Cortex of kidney (tissue), 1 donor: ENCODE measurements at places on chromosomes 6 and 20.

GRCh38 chr6:149480502-149481280 lies 4.1 kb downstream of the ZC3H12D start:
- DNase-seq = no peak

- DNase-seq = no peak
These were observed 10.2 kb downstream of the HDAC2 start for GRCh38 chr6:113960795-113961194.

GRCh38 chr6:43942616-43943015 lies 172.6 kb downstream of the VEGFA start:
- DNase-seq = no peak

DNA sequence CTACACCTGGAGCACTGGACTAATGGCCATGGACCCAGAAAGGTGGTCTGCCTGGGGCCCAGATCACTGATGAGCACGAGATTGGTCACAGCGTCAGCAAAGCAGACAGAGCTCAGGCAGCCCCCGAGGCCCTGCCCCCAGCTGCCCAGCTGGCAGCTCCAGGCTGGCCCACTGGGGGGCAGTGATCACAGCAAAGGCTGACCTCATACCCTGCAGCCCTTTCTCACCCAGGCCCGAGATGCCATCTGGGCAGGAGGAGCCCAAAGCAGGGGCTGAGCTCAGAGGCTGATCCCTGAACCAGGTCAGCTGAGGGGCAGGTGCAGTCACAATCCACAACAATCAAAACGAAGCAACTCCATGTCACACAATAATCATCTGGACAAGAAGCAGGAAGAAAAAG lies 4.1 kb downstream of the MAP1LC3A start:
- DNase-seq = no peak

GRCh38 chr20:21352703-21353102 lies 44.6 kb downstream of the NKX2-4 start:
- no peak for DNase-seq

DNA sequence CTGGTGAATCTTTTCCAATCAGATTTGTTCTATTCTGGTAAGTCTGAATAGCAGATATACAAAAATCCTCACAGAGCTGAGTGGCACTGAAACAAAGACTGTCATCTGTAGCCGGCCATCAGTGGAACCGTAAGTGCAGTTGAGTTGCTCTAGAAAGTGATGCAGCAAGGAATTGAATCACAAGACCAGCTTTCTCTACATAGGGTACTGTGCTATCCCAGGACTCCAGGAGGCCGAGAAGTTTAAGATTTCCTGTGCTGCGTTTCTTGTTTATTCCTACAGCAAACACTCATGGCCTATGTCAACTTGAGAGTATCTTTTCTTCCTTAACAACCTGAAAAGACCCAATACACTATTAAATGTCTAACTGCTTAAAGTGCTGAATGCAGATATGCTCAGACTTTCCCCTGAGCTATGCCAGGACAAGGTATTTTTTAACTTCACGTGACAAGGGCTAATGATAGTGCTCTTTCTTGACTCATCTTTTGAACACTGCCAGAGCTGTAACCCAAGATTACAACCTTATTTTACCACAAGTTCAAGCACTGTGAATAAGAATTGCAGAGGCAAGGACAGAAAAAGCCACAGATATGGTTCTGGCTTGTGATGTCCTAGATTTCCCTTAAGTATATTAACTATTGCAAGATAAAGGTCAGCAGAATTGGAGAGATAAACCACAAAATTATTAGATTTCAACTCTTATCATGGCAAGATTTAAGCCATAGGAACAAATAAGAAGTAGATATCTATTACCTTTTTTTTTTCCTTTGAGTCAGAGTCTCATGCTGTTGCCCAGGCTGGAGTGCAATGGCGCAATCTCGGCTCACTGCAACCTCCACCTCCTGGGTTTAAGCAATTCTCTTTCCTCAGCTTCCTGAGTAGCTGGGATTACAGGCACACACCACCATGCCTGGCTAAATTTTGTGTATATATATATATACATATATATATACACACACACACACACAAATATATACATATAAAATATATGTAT lies 71.6 kb downstream of the GJA1 start:
- no peak for DNase-seq

DNA sequence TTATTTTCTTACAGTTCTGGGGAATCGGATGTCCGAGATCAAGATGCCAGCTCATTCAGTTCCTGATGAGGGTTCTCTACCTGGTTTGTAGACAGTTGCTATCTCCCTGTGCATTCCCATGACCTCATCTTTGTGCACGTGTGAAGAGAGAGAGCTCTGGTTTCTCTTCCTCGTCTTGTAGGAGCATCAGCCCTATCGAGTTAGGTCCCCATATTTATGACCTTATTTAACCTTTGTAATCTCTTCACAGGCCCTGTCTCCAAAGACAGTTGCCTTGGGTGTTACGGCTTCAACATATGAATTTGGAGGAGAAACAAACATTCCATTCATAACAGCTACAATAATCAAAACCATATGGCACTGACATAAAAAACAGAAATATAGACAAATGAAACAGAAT lies 455.3 kb downstream of the HACE1 start:
- DNase-seq = no peak

DNA sequence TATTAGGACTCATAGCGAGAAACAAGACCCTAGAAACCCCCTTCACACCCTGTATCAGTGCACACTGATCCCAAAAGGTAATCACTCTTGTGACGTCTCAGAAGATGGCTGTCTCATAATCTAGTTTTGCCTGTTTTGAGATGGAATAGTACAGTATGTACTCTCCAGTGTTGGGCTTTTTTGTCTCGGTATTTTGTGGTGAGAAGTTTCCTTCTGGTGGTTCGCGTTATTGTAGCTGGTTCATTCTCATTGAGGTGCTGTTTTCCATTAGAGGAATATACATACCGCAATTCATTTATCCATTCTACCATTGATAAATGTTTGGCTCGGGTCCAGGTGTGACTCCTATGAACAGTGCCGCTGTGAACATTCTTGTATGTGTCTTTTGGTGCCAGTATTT lies 27.9 kb upstream of the MAP3K4 start:
- no peak for DNase-seq

DNA sequence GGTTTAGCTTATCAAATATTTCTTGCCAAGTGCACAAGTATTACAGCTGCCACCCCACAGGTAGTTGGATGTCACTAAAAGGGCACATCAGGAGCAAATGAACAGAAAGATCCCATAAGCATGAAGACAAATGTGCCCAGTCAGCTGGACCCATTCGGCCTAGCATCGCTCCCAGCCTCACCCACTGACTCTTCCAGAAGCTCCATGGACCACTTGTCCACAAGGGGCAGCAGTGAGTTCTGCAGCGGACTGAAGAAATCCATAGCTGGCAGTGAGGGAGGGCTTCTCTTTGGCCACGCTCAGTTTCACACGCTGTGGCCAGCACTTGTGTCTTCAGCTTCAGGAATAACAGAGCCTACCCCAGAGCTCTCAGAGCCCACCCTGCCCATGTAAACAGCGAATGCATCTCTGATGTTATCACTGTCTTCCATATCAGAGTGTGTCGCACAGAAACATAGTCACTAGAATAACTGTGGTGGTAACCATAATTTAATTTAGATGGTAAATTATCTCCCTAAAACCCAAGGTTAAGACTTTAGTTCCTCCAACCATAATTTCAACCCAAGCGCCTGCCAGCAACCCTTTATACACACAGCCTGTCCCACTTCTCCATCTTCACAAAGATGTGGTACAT lies 15.8 kb downstream of the CGA start:
- DNase-seq = no peak

DNA sequence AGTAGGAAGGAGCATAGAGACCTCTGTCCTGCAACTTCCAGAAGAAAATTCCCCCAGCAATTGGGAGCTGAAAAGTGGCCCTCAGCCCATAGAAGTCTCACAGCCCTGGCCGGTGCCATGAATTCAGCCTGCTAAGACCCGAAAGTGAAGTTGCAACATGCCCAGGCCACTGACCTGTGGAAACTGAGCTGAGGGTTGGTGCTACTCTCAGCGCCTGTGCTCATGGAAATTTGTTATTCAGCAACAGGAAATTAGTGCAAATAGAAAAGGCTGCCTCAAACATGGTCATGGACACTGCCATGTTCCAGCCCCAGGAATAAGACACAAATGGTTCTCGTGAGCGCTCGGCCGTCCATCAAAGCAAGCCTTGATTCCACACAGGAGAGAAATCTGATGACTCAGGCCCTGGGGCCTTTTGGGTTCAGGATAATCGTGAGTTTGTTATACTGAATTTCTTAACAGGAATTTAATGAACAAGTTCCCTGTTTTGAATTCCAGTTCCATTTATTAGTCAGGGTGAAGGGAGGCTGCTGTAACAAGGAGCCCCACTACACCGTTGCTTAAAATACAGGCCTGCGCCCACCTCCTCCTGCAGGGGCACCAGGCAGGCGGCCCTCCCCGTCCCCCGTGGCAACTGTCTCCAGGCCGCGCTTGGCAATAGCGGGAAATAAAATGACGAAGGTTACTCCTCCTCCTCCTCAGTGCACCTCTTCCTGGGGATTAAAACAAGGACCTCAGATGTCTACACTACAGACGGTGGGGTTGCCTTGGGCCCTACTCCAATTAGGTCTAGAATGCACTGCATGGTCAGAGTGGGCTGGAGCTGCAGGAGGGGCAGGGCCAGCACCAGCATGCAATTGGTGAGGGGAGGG lies 152.9 kb downstream of the ERMARD start:
- no peak for DNase-seq

DNA sequence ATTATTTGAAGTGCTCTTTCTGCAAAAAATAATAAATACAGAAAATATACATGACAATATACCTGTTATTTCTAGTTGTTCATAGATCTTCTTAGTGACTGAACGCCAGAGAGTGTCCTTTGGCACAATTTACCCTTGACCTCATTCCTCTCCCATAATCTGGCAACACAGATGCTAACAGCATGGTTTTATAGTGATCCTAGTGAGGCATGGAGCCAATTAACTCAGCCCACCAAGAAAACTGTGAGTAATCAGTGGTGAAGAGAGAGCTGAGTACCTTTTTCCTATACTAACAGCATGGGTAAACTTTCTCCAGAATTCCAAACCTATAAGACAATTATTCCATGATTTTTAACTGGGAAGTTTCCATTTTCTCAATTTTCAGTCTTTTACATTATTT lies 61.0 kb downstream of the VGLL2 start:
- DNase-seq = no peak

- DNase-seq = no peak
These were observed 86.8 kb downstream of the CDK19 start for GRCh38 chr6:110728501-110728900.

DNA sequence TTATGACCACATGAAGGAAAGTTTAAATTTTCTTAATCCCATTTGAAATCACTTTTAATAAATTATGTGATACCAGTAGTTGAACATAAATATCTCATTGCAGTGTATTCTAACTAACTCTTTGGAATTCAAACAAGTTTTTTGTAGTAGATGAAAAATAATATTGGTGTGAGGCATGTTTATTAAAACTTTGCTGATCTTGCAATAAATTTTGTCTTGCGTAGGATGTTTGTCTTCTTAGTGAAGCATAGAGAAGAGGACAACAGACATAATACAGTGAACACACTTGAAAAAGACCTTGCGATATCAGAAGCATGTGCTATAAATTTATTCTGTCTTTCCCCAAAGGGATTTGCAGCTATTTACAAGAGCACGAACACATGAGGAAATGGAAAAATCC lies 140.7 kb downstream of the HTR1B start:
- DNase-seq = no peak

DNA sequence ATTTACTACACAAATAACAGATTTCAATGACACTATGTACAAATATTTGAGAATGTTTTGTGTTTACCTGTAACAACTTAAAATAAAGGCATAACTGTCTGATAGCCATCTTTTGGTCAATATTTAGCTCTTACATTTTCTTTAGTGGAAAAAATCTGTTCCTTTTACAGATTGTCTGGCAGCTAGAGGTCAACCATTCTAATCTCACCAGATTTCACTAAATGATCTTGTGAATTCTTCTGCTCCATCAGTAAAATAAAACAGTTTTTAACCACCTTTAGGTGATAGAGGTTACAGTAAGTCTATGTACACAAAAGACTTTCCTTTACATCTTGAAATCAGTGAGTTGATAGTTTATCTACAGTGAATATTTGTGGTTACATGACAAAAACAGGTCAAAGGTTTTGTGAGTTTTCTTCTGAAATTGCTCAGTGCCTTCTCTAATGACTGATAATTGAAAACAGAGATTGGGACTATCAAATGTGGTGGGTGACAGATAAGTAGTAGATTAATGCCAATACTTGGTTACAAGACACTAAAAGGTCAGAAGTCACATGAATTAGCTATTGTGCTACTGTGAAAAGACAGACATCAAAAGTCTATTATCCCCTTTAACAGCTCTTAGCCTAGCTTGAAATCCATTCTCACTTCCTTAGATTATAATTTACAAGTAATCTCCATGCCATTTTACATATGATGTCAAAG lies 47.4 kb downstream of the BMP5 start:
- no peak for DNase-seq

DNA sequence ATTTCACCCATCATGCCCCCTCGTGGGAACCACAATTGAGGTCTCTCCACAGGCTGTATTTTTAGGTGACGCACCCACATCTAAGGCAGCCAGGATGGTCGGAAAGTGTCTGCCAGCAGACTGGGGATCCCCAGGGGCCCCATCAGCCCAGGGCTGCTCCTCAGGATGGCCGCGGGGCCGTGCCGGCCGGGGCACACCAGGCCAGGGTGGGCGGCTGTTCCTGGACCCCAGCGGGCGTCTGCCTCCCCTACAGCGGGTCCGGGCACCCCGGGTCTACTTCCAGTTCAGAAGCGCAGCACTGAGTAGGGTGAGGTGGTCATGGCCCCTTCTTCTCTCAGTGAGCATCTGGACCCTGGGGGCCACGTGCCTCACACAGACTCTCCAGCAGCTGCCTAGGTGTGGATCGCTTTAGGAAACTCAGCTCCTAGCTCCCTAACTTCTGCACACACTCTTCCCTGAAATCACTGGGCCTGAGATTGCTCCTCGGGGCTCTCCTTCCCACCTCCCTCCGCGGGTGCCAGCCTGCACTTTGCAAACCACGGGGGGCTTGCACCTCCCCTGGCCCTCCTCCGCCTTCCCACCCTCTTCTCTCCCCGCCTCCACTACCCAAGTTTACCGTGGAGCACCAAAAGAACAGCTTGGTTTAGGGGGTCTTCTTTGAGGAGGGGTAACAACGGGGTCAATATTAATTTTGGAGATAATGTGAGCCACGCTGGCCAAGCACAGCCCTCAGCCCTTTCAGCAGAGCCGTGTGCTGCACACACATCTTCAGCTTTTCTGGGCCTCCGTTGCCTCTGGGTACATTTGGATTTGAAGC lies 14.2 kb upstream of the FOXC1 start:
- DNase-seq = no peak

- DNase-seq = no peak
These were observed 41.5 kb upstream of the TENT5A start for GRCh38 chr6:81793821-81794475.

DNA sequence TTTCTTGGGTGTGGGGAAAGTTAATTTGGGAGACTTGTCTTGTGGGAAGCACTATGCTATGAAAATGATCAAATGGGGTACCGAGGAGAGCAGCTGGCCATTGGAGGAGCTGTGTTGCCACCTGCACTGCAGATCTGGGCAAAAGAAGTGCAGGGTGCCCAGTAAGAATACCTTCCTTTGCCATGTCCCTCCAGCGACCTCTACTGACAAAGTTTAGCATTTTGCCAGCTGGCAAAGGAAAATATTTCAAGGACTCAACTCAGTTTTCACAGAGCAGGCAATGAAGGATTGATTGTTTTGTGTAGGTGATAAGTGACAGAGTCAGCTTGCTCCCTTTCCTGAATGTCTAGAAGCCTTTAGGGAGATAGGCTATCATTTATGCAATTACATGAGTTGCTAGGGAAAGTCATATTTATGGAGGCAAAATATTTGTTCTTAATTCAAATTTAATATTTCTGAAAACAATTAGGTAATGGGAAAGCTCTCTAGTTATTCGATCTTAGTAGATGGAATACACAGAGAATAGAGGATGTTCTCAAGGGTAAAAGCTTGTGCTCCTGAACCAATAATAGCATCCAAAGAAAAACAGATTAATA lies 118.4 kb downstream of the FARS2 start:
- no peak for DNase-seq
